ENCODE measurements at places on chromosomes 7 and 10.

DNA sequence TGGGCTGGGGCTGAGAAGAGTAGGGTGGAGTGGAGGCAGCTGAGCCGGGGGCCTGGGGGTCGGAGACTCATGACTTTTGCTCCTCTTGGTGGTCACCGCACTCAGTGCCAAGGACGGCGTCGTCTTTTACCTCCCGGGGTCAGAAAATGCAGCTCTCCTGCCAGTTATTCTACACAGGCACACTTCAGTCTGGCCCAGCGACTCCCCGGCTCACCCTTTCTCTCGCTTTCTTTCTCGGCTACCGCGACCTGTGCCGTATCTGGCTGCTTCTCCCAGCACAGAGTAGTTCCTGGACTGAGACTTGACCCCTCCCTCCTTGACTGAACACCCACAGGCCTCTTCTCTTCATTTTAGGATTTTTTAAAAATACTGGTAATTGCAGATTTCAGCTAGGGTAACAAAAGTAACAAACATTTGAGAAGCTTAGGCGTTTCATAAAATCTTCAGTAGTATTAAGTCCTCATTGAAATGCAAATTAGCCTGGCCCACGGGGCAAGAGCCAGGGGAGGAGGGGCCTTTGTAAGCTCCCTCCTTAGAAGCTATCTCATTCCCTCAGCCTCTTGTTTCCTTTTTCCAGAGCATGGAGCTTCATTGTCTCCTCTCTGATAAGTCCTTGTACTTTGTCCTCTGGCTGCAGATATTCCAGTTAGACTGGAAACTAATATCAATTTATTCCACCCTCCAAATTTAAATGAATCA lies 1.1 kb upstream of the PRLHR start:
- DNase-seq = no peak

DNA sequence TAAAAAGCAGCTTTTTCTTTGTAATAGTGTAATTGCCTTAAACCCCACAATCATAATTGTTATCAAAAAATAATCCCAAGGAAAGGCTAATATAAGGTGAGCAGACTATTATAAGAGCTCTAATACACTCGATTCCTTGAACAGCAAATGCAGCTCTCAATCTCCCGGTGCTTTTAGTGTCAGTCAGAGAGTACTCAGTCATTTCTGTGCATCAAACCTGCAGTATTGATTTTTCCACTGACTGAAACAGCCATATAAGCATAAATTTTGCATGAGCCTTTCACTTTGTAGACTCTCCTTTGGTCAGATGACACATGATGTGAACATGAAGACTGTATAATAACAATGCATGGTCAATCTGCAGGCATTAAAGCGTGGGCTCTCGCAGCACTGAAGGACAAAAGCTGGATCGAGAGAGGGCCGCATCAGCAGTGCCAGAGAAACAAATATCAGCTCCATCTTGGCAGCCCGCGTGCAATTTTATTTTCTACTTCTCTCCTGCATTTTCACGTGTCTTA lies 272.0 kb downstream of the POU6F2 start:
- no peak for DNase-seq

- no peak for DNase-seq
These were observed 78.5 kb downstream of the OAT start for GRCh38 chr10:124340033-124340760.

DNA sequence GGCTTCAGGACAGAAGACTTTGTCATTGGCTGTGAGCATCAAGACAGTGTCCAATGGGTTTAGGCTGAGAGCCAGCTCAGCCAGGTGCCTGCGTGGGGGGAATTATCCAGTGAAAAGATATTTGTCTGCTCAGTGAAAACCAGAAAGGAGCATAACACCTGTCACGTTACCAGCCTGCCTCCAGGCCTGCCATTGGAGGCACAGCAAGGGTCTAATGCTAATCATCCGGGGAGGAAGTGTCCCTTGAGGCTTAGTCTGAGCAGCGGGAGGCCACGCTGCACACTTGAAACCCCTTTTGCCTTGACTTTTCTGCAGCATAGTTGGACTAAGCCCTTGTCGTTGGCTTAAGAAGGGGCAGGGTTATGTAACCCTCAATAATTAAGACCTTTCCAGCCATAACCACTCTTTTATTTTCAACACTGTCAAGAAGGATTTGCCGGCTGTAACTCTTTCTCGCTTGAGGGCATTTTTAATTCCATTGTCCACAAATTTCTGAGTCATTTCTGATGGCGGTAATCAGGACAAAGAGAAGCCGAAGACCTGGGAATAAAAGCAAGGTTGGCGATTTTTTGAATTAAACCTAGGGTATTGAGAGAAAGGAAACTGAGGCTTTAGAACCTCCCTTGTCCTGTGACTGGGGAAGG lies 639.6 kb upstream of the FOXK1 start:
- DNase-seq = no peak

DNA sequence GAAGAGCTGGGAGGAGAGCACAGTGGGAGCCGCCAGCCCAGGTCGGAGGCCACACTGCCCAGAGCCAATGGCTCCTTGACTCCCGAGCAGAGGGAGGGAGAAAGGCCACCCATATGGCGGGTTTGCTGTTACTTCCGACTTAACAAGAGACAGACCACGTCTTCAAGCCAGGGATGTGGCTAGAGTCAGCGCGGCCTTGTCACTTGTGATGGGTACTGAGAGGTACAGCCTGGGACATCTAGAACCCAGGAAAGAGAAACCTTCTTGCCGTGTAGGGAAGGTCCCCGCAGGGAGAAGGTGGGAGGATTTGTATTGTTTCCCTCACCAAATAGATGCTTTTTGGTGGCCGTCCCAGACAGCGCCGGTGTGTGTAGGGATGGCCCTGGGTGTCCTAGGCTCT lies 127.6 kb downstream of the PAXIP1 start:
- no peak for DNase-seq

- DNase-seq = no peak
These were observed 107.6 kb downstream of the SGMS1 start for GRCh38 chr10:50516171-50516570.

DNA sequence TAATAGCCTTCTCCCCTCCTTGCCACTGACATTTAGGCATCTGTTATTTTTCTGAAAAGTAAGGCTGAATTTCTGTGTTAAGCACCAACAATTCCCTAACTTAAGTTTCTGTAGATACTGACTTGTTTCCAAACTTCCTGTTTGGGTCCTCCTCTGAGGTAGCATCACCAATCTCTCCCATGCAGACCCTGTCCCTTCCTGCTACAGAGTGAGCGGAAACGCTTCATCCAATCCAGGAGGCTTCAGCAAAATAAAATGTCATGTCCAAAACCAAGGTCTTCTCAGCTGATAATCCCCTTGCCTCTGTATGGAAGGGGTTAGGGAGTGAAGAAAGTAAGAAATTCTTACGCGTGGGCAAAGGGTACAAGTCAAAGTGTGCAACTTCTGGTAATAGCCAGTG lies 29.9 kb downstream of the XPNPEP1 start:
- no peak for DNase-seq

- no peak for DNase-seq
These were observed 9.0 kb downstream of the CUTC start for GRCh38 chr10:99740933-99741559.

DNA sequence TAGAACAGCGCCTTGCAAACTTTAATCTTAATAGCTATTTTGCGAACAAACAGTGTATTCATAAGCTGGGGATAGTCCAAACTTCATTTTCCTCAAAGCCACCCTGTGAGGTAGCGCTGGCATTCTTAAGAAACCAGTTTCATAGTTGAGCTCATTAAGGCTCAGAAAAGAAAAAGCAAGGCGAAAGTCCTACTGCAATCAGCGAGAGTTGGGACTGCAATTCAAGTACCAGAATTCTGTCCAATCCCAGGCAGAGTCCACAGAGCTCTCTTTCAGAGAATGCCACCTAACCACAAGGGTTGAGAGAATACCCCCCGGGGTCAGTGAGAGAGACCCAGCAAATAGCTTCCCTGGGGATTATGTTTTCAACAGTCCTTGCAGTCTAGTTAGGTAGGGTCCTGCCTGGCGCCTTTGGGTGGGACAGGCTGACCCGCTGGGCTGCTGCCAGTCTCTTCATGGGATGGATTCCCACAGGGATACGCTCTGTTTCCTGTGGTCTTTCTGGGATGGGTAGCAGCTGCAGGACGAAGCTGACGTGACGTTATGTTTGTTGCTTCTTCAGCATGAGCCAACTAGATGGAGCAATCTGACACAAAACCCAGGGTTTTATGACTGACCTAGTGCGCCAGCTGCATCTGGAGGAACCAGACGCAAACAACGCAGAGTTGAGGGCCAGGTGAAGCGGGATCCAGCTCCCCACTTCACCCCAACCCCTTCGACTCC lies 16.0 kb downstream of the BMPER start:
- DNase-seq = no peak

Data from posterior cingulate gyrus (tissue), 11 donors.